Fibroblast of skin of right biceps (primary cell): ENCODE measurements at places on chromosomes 12 and 14.

DNA sequence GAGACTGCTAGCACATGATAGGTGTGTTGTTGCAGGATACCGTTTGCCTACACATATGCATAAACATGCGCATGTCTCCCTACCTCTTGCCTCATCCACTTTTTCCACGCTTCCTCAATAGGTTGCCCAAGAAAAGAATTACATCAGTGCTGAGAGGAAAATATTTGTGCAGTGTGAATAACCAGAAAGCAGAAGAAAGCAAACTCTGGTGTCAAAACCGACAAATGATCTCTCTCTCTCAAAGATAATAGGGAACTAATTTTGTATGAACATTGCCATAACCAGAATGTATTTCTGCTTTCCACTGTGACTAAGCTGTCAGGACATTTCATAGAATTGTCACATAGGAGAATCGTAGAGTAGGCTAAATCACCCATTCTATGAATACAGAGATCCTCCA is 1.3 kb downstream of the CLEC7A start:
- DNase-seq, result no peak

GRCh38 chr12:92971859-92972524 is 42.9 kb upstream of the EEA1 start:
- DNase-seq, result peak; percentile 73

GRCh38 chr12:68190301-68190700 is 30.8 kb upstream of the IFNG start:
- DNase-seq, result no peak

GRCh38 chr12:11578461-11578993 is 70.9 kb upstream of the ETV6 start:
- DNase-seq, result no peak

DNA sequence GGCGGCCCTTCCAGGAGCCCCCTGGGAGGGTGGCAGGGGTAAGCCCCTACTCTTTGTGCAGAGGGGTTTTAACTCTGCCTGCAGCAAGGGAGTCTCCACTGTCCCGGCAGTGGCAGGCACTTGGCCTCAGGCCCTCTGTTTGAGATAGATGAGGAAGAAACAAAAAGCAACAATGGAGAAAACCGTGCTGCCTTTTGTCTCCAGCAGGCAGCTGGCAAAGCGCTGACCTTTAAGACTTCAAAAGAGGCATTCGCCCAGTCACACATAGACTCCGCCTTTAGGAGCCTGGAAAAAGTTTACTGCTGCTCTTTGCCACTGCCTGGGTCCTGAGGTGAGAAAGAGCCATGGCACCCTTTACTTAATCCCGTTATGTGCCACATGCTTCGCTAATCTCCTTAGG is 158.2 kb upstream of the NTF3 start:
- no peak for DNase-seq

DNA sequence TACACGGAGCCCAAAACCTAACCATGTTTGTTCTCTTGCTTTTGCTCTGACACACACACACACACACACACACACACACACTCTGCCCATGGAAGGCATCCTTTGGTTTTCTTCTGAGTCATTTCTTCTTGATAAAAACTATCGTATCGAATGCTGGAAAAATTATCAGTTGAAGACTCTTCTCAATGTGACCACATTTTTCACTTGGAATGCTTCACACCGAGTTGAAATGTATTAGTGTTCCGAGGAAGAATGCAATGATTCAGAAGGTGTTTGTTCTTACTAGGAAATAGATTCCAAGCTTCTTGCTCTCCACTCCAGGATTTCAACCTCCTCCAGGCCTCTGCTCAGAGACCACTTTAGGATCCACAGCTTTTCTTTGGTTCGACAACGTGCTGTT is 226.3 kb downstream of the MON2 start:
- peak; percentile 98 for DNase-seq

GRCh38 chr12:111267144-111267543 is 101.8 kb downstream of the PHETA1 start:
- no peak for DNase-seq

- DNase-seq, result no peak
Observed at GRCh38 chr12:8828257-8829124, 6.1 kb downstream of the A2ML1 start.

- DNase-seq, result peak; percentile 36
Observed at GRCh38 chr14:40697231-40697630, 909.4 kb upstream of the LRFN5 start.

- no peak for DNase-seq
Observed at GRCh38 chr12:71857657-71858056, 18.1 kb downstream of the TBC1D15 start.

DNA sequence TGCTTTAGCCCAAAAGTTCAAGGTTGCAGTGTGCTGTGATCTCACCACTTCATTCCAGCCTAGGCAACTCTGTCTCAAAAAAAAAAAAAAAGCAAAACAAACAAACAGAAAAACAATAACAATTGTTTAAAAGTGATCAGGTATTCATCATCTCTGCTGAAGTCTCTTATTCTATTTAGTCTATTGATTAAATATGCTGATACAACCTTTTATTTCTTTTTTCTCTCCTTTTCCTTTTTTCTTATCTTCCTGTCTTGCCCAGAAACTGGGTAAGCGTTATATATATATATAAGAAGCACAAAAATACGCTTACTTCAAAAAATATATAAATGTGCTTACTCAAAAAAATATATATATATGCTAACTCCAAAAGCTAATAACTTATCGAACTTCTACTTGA is 213.8 kb upstream of the EEA1 start:
- DNase-seq, result no peak

DNA sequence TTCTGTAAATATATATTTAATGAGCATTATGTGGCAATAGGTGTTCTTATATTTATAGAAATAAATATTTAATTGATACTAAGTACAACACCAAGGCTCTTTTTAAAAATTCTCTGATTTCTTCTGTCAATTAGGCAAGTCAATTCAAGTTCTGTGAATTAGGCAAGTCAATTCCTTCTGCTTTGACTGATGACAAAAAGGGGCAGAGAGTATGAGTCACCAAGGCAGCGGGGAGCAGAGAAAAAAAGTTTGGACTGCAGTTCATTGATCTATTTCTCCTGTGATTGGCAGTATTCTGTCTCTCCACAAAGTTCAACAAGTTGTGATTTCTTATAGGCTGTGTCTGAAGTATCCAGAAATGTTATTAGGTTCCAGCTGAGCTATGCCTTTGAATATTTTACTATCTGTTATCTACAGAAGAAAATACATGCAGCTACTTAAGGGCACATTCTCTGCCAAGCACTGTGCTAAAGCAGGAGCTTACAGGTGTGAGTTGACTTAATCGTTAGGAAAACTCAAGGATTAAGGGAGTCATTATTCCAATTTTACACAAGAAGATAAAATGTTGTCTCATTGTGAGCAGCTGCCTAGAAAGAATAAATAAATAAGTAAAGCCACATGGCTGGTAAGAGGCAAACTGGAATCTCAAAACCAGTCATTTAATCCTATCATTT is 206.4 kb upstream of the ALG10B start:
- DNase-seq, result no peak

- DNase-seq, result peak; percentile 52
Observed at GRCh38 chr12:29783773-29784666, at the start of gene TMTC1. TSS of gene TMTC1 (minus strand) at chr12:29783942. CDS start at chr12:29783751, 191 bp downstream.

GRCh38 chr12:90038289-90038688 is 329.7 kb upstream of the ATP2B1 start:
- peak; percentile 42 for DNase-seq

- peak; percentile 76 for DNase-seq
Observed at GRCh38 chr12:105382771-105383622, 52.5 kb downstream of the C12orf75 start.

DNA sequence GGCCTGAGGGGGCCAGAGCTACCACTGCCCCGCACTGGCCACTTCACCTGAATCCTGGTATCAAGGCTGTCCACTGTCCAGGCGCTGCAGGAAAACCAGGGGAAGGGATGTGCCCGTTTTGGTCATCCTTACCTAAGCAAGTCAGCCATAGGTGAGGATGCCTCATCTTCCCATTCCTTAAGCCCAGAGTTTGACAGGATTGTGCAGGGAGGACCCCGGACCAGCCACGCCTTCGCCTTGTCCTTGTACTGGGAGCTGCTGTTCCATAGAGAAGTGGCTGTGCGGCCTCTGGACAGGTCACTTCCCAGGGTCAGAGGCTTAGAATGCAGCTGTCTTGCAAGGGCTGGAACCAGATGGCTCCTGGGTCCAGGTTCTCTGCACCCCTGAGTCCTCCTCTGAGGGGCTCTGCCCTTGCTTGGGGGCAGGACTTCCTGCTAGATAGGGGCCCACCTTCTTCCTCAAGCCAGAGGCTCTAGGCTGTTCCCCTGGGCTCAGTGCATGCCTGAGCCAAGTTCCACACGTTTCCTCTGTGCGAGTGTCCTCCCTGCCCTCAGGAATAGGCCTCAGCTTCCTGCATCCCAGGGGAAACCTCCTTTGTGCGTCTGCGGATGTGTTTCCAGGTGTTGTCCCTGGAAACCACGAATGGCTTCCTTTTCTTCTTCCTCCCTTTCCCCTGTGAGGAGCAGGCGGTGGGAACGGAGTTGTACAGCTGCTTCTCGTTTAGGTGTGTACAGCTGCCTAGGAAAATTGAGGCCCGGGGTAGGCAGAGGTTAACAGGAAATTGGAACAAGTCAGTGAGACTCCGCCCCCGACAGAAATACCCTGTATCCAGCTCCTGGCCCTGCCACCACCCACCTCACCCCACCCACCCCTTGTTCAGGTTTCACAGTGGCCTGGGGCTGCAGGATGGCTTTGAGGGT is 54.3 kb upstream of the RIN3 start:
- DNase-seq, result peak; percentile 43

- DNase-seq, result no peak
Observed at GRCh38 chr14:49294621-49295148, 291.5 kb downstream of the RPS29 start.

GRCh38 chr12:39389399-39390150 is 53.3 kb downstream of the KIF21A start:
- DNase-seq, result no peak

DNA sequence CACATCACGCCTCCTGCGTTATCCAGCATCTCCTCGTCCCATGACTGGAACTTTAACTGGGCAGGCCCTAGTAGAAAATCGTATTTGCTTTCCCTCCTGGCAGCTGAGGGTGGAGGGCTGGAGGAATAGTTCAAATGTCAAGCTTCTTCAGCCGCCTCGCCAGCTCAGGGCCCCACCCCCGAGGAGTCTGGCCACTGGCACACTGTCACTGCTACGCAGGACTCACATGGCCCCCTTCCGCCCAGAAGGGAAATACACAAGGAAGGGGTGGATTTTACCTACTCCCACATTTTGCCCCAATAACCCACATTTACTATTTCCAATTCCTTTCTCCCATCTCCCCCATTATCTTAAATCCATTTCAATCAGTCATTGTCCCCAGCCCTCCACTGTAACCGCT is 8.6 kb downstream of the SLC6A13 start:
- DNase-seq, result no peak

DNA sequence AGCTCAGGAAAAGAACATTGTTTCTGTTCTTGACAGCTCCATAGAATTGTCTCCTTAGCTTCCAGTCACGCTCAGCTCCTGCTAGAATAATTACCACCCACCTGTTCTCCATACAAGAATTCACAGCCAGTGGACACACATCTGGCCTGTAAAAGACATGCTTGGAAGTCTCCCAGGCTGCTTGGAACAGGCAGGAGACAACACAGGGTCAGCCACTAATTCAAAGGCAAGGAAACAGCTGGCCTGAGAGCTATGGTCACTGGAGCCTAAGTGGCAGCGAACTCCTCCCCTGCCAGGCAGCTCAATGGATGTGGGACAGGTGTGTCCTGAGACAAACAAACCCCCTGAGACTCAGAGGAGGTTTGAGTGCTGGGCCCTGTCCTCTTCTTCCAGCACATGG is 22.9 kb upstream of the LTBP2 start:
- DNase-seq, result no peak

- peak; percentile 24 for DNase-seq
Observed at GRCh38 chr12:122182887-122183587, at the start of gene LRRC43. TSS of gene LRRC43 (plus strand) at chr12:122183123. CDS start at chr12:122183145, 22 bp downstream.

DNA sequence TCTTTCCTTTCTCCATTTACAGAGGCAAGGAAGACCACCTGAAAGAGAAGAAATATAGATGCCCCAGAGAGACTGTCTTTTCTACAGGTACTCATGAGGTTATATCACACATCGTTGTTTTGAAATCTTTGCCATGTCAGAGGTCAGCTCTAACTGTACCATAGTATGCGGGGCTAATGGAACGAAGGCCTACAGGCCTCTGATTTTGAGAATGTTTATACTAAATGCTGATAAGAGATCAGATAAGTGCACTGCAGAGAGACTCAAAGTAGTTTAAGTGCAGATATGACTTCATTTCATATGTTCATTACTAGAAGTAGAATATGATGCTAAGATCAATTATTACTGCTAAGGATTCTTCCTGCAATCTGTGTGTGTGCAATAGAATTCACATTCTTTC is 1005.0 kb downstream of the GALC start:
- no peak for DNase-seq

- no peak for DNase-seq
Observed at GRCh38 chr12:105069936-105070702, 14.1 kb downstream of the ALDH1L2 start.

GRCh38 chr12:28099871-28100270 is 90.4 kb upstream of the CCDC91 start:
- DNase-seq, result no peak

- DNase-seq, result no peak
Observed at GRCh38 chr12:75157385-75157784, 52.3 kb downstream of the KCNC2 start.

GRCh38 chr12:51954561-51955361 is 3.3 kb downstream of the ACVR1B start:
- no peak for DNase-seq

DNA sequence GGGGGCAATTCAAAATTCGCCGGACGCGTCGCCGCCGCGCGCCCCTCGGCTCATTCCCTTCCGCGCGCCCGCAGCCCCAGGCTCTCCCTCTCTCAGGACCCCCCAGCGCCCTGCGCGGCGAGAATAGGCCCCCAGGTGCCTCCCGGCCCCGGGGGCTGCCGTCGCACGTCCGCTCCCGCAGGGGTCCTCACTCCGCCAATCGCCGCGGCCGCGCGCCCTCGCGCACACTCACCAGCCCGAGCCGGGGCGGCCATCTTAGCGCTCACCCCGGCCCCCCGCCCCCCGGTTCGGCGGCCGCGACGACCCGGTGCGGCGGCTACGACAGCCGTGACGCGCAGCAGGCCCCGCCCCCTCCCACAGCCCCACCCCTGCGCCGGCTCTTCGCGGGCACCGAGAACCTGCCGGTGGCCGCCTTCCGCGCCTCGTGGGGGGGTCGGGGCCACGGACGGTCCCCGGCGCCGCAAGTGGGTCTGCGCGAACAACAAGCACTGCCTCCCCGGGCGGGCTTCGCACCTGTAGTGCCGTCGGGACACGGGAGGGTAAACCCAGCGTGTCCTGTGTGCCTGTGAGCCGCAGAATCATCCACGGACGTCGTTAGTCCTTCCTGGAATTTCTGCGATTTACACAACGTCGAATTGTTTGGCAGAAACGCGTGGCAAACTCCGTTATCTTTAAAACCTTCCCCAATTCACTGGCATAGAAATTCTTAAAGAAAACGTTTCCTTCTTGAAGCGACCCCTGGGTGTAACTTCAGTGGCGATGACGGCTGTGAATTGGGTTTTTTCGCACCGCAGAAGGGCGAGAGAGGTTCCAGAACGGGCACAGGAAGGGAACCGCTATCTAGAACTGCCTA is 2.5 kb downstream of the USP44 start:
- DNase-seq, result peak; percentile 12

DNA sequence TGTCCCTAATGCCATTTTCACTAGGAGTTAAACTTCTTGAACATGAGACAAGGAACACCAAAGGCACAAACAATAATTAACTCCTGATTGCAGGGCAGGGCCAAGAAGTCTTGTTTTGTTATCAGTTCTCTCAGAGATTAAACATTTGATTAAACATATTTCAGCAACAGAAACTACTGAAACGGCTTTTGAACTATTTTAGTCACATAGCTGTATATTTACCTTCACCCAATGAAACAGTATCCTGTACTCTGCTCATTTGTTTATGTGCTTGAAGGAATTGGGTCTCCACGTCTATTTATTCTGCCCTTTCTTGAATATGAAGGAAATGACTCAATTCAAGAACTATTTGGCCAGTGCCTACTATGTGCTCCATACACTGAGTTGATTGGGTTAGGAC is 51.3 kb upstream of the PTCSC3 start:
- DNase-seq, result no peak
